Prostate gland (tissue), 2 donors: ENCODE measurements at places on chromosomes 5 and 9. TPM values are rescaled to one million over a fixed set of nuclear protein-coding genes. Genes with fewer than 3 reads are reported as not detected.

PCDHGA10 gene
- total RNA-seq = 6.7 TPM

NEURL1B gene
- total RNA-seq = 23.9 TPM

GRCh38 chr9:34331196-34331595 is 1.8 kb downstream of the NUDT2 start:
- H3K36me3 ChIP-seq = no peaks in the 10 kb centered on the region
- DNase-seq = no peak
- H3K27me3 ChIP-seq = no peaks in the 10 kb centered on the region
- no peak overlapping the region for H3K27ac ChIP-seq

- no peak overlapping the region for H3K4me3 ChIP-seq
- H3K4me1 ChIP-seq = no peaks in the 10 kb centered on the region
- no peak overlapping the region for H3K27ac ChIP-seq
- no peak for DNase-seq
- peaks cover 3% of the 10 kb centered on the region for H3K36me3 ChIP-seq
Observed at GRCh38 chr9:98019098-98019497, 36.0 kb downstream of the ANP32B start.

AQP7 gene
- 6.4 TPM for total RNA-seq

PCDHGA2 gene
- 2.4 TPM for total RNA-seq

STING1 gene
- total RNA-seq = 59.1 TPM

HDAC3 gene
- 54.9 TPM for total RNA-seq

DNA sequence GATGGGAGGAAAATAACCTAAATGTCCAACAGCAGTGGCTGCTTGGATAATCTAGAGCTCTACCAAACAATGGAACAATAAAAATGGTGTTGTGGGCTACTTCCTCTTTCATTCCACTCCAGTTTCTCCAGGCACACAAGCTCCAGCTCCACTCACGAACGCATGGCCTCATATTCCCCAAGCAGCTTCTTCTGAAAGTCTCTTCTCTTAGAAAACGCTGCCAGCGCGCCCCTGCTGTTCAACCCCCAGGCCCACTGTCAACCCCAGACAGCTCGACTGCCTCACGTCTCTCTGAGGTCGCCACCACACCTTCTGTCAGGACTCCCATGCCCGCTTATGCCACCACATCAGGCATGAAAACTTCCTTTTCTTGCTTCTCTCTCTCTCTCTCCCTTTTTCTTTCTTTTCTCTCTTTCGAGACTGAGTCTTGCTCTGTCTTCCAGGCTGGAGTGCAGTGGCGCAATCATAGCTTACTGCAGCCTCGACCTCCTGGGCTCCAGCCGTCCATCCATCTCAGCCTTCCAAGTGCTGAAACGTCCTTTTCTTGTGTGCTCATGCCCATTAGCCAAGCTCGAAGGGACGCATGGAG is 16.2 kb downstream of the OR2V2 start:
- H3K36me3 ChIP-seq = no peaks in the 10 kb centered on the region
- no peak overlapping the region for H3K4me3 ChIP-seq
- peaks cover 11% of the 10 kb centered on the region for H3K27me3 ChIP-seq
- H3K27ac ChIP-seq = no peak overlapping the region

TMEM215 gene
- not detected for total RNA-seq

DNA sequence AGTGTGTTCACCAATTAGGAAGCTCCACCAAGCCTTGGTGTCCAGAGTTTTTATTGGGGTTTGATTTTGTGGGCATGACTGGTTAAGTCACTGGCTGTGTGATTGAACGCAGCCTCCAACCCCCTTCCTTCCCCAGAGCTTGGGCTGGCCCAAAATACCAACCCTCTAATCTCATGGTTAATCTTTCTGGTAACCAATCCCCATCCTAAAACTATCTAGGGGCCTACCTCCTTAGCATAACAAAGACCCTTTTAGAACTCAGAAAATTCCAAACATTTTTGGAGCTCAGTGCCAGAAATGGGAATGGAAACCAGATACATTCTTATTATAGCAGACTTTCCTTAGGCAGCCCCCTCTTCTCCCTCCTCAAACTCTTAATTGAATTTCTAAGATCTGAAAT is 35.9 kb upstream of the HRH2 start:
- H3K4me3 ChIP-seq = no peak overlapping the region
- no peak for DNase-seq
- no peaks in the 10 kb centered on the region for H3K36me3 ChIP-seq
- H3K27ac ChIP-seq = no peak overlapping the region

DNA sequence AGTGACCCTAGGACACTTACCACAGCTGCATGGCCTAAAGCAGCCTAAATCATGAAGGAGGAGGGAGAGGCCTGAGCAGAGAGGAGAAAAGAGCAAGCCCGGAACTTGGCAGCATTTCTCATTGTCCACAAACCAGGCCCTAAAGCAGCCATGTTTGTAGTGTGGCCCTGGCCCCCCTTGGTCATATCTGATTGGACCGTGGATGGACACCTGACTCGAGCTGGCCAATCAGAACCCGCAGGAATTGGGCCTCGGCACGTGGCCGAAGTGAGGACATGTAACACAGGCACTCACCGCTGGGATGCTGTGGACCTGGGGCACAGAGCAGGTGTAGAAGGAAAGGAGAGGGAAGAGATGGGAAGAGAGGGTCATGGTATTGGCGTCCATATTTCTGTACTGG is 56.9 kb downstream of the ASS1 start:
- no peak overlapping the region for H3K4me3 ChIP-seq
- H3K27ac ChIP-seq = no peak overlapping the region
- peaks cover 4% of the 10 kb centered on the region for H3K4me1 ChIP-seq
- H3K36me3 ChIP-seq = no peaks in the 10 kb centered on the region
- DNase-seq = no peak
- no peaks in the 10 kb centered on the region for H3K27me3 ChIP-seq

DNA sequence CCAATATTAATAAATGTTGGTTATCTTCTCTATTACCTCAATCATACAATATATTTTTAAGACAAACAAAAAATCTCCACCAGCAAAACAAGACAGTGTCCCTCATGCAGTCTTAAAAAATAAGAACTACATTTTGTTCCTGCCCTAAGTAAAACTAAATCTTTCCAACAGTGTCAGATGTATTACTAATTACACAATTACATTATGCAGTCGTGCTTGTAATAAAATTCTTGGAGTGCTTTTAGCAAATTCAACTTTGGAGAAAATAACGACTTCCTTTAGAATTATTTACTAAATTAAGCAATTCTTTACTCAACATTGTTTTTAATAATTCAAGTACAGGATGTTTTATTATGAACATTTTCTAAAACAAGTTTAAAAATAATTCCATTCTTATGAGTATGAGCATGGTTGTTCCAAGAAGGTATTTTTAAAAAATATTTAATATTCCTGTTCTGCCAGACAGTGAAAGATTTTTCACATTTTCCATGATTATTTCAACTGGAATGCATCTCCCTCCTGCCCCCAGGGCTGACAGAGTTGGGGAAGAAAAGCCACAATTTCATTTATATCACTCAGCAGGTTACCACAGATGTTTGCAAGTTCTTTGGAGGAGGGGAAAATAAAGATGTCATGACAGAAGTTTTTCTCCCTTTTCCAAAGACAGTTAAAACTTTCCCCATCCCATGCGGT is 137.9 kb downstream of the FAM114A2 start:
- H3K4me1 ChIP-seq = no peaks in the 10 kb centered on the region
- no peak for DNase-seq
- no peak overlapping the region for H3K4me3 ChIP-seq

MRRF gene
- 35.4 TPM for total RNA-seq

C1QTNF3 gene
- total RNA-seq = 1.6 TPM

DNA sequence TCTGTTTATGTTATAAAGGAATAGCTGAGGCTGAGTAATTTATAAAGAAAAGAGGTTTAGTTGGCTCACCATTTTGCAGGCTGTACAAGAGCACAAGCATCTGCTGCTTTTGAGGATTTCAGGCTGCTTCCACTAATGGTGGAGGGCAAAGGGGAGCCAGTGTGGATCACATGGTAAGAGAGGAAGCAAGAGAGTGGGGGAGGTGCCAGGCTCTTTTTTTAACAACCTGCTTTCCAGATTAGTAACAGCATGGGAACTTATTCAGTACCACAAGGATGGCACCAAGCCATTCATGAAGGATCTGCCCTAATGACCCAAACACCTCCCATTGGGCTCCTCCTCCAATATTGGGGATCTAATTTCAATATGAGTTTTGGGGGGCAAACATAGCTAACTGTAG is 40.4 kb downstream of the CCL28 start:
- H3K4me1 ChIP-seq = no peaks in the 10 kb centered on the region
- no peak overlapping the region for H3K4me3 ChIP-seq
- H3K27me3 ChIP-seq = no peaks in the 10 kb centered on the region
- no peaks in the 10 kb centered on the region for H3K36me3 ChIP-seq
- DNase-seq = no peak

- H3K27ac ChIP-seq = no peak overlapping the region
- no peak overlapping the region for H3K4me3 ChIP-seq
- DNase-seq = no peak
- H3K27me3 ChIP-seq = no peaks in the 10 kb centered on the region
- H3K4me1 ChIP-seq = peaks cover 4% of the 10 kb centered on the region
Observed at GRCh38 chr5:145980259-145980658, 43.9 kb downstream of the SH3RF2 start.

DNA sequence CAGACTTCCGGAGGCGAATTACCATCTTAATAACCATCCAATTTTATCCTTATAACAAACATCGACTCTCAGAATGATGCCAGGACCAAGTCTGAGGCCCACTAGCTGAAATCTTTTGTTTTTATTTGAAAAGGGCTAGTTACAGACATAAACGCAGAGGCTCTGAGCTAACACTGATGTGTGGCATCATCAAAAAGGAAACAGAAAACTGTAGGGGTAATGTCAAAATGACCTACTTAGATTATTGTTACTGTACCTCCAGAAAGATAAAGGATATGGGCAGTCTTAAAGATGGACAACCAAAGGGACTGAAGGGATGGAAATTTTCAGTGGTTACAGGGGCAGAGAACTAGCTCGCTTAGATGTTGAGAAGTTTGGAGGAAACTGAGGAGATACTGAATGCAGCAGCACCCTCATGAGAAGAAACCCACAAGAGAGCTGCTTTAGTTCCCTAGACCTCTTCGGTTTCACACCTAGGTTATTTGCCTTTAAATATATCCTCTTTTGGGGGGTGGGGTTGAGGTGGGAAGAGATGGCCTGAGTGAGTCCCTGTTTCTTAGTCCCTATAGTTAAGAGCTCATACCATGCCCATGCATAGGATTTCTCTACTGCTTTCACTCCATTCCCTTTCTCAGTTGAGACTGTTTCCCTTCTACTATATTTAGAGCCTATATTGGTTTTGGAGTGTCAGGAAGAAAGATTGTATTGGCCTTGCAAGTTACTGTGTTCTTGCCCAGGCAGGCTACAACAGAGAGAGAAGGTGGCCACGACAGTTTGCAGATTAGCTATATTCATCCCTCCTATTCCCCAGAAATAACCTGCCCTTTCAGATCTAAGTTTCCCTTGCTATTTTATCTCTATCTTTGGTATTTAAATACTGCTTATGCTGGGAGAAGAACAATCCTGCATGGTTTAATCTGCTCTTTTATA is 320.4 kb upstream of the EFNA5 start:
- H3K27ac ChIP-seq = no peak overlapping the region
- no peaks in the 10 kb centered on the region for H3K36me3 ChIP-seq
- DNase-seq = no peak
- no peaks in the 10 kb centered on the region for H3K4me1 ChIP-seq
- no peak overlapping the region for H3K4me3 ChIP-seq

GRCh38 chr5:125244531-125244930 is 498.1 kb upstream of the ZNF608 start:
- DNase-seq = no peak
- H3K27me3 ChIP-seq = no peaks in the 10 kb centered on the region
- no peak overlapping the region for H3K4me3 ChIP-seq
- H3K36me3 ChIP-seq = no peaks in the 10 kb centered on the region
- H3K27ac ChIP-seq = no peak overlapping the region

DNA sequence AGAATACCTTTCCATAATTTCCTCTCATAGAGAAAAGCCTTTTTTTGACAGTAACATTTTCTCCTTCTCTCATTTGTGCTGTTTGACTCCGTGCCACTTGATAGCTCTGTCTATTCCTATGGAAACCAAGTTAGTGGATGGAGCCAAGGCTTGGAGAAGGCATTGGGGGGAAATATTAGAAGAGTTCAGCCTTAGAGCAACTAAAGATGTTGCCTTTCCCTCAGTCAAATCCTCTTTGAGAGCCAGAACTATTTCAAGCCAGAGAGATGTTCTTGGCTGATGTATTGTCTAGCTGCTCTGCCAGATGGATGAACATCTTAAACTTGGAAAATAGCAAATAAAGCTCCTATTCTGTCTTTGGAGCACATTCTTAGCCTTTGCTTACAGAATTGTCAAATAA is 112.4 kb downstream of the INVS start:
- H3K27ac ChIP-seq = no peak overlapping the region
- no peak overlapping the region for H3K4me3 ChIP-seq
- no peak for DNase-seq
- H3K27me3 ChIP-seq = no peaks in the 10 kb centered on the region

DNA sequence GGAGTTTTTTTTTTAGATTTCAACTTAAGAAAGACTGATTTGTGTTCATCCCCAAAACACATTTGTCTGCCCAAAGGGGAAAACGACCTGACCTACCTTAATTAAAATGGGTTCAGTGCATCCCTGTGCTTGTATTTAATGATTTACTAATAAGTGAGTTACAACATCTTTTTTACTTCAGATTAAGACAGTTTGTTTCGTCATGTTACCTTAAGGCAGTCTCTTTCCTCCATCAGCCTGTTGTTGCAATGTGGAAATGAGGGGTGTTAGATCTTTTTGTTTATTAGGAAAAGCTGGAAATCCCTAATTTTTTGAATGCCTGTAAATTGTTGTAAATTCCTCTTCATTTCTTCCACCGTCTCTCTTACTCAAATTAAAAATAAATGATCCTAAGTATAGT is 177.5 kb downstream of the GDNF start:
- no peaks in the 10 kb centered on the region for H3K27me3 ChIP-seq
- no peak for DNase-seq
- H3K27ac ChIP-seq = no peak overlapping the region

- peak overlapping the region; percentile 82 for H3K4me3 ChIP-seq
- no peaks in the 10 kb centered on the region for H3K36me3 ChIP-seq
- no peaks in the 10 kb centered on the region for H3K27me3 ChIP-seq
- peak overlapping the region; percentile 99 for H3K27ac ChIP-seq
Observed at GRCh38 chr9:127569886-127570401, 42.1 kb upstream of the STXBP1 start.

DNA sequence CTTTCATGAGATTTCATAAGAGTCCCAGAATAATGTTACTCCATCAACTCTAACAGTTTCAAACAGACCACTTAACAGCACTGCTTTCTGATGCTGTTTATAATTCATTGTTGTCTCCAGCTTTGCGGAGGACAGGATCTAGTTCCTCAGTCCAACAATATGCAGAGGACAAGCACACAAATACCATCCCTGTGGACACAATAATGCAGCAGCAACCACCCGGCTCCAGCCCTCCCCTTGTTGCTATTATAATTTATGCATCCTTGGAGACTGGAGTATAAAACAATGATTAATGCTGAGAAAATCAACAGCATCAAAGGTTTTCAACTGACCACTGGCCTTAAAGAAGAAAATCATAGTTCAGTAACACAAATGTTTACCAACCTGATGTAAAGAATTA is 108.3 kb downstream of the DENND1A start:
- DNase-seq = no peak
- H3K4me3 ChIP-seq = no peak overlapping the region
- H3K36me3 ChIP-seq = no peaks in the 10 kb centered on the region
- no peaks in the 10 kb centered on the region for H3K27me3 ChIP-seq
- no peak overlapping the region for H3K27ac ChIP-seq
